ENCODE measurements at places on chromosomes 3 and 15.
A peak's percentile ranks its signal among the peaks of the same experiment; 100 is the strongest.

GRCh38 chr3:11254876-11255275 lies 17.3 kb upstream of the ATG7 start:
- no peak for DNase-seq

GRCh38 chr3:109432833-109433232 lies 95.5 kb upstream of the DPPA4 start:
- no peak for DNase-seq

- DNase-seq: no peak
Observed at GRCh38 chr3:128089135-128089534, 34.5 kb downstream of the RUVBL1 start.

- peak; percentile 60 for DNase-seq
Observed at GRCh38 chr15:97084650-97085049, 754.1 kb downstream of the NR2F2 start.

DNA sequence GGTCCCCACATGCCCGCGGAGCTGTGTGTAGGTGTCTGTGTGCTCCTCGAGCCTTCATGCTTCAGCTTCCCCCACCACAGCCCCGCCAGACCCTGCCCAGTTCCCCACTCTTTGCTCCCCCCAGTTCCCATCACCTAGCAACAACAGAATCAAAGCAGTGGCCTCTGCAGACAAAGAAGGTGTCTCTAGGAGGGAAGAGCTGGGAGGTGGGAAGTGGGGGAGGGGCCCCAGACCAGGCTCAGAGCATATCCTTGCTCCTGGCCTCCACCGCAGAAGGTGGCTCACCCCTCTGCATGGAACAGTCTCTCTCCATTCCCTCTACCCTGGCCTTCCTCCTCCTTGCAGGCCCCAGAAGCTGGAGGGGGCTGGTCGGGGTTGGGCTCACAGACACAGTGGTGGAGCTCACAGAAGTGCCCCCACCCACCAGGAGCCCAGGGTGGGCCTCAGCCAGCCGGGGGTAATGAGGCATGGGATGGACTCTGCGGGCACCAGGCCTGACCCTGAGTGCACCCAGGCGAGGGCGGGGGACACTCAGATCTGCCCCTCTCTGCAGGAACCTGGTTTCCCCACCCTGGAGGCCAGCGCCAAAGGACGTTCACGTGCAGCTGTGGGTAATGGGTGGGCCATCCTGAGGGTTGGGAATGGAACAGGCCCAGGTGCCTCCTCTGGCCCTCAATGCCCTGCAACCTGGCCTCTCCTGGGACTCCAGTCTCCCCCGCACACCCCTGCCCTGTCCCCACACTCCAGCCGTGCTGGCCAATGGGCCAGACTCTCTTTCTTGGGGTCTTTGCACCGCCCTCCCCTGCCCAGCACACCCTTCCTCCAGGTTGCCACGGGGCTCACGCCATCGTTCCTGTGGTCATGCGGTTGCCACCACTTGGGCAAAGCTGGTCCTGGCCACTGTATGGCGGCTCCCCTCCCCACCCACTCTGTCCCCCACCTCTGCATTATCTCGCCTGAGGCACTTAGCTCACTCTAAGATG lies 53.4 kb downstream of the TPRA1 start:
- no peak for DNase-seq

GRCh38 chr3:136366289-136366688 lies 116.1 kb downstream of the PCCB start:
- no peak for DNase-seq
